Esophagus squamous epithelium (tissue), 5 donors: ENCODE measurements at places on chromosomes 5 and 9.

- no peak for DNase-seq
Observed at GRCh38 chr5:132260051-132260450, 2.6 kb downstream of the PDLIM4 start.

DNA sequence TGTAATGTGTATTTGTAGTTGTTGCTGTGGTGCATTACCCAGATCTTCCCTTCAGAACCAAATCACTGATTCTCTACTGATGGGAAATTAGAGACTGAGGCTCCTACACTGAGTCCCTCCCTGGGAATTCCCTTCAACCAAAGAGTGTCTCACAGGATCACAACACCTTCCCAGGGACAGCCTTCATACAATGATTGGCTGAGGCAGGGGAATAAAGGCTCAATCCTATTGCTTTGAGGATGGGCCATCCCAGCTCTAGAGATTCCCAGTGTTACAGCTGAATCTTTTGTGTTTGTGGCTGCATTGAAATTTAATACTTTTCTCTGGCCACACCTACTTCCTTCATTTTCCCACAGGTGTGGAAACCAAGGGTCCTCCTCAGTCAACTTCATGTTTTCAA is 96.4 kb upstream of the ELL2 start:
- DNase-seq = no peak

DNA sequence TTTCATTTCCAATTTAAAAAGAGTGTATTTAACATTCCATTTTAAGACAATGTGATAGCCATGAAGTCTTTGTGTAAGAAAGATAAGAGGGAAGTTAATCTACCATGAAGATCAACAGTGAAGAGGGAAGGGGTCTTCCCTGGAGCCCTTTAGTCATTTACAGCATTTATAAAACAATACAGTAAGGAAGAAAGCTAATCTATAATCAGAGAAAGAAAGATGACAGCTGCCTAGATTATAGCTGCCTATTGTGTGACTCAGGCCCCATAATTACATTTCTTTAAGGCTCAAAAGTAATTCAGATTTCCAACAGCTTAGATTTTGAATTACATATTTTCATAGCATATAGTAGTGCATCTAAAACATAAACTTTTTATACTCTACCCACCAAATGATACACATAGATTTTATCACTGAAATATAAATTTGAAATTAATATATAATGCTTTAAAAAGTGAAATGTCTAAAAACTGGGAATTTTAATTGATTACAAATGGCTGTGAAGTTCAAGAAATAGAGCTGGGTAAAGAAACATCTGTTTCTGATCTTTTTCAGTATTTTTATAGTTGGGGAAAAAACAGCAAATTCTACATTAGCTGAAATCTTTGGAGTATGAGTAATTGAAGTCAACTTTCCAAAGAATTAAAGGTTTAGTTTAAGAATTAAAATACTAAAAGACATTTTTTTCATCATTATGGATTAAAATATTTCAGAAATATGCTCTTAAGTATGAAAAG is 89.6 kb downstream of the RIC1 start:
- no peak for DNase-seq

DNA sequence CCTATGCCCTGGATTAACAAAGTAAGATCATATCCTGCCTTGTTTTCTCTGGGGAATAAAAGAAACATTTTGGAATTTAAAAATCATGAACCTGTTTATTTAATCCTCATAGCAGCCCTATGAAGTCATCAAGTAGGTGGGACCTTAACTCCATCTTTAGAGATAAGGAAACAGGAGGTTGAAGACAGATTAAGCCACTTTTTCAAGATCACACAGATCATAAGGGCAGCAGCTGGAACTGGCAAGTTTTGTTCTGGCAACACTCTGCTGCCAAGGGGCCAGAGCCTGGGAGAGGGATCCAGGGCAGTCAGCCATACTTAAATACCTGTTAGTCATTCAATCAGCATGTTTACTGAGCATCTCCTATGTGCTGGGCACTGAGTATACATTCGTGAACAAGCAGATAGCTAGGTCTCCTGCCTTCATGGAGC is 63.7 kb downstream of the SLC1A1 start:
- no peak for DNase-seq

DNA sequence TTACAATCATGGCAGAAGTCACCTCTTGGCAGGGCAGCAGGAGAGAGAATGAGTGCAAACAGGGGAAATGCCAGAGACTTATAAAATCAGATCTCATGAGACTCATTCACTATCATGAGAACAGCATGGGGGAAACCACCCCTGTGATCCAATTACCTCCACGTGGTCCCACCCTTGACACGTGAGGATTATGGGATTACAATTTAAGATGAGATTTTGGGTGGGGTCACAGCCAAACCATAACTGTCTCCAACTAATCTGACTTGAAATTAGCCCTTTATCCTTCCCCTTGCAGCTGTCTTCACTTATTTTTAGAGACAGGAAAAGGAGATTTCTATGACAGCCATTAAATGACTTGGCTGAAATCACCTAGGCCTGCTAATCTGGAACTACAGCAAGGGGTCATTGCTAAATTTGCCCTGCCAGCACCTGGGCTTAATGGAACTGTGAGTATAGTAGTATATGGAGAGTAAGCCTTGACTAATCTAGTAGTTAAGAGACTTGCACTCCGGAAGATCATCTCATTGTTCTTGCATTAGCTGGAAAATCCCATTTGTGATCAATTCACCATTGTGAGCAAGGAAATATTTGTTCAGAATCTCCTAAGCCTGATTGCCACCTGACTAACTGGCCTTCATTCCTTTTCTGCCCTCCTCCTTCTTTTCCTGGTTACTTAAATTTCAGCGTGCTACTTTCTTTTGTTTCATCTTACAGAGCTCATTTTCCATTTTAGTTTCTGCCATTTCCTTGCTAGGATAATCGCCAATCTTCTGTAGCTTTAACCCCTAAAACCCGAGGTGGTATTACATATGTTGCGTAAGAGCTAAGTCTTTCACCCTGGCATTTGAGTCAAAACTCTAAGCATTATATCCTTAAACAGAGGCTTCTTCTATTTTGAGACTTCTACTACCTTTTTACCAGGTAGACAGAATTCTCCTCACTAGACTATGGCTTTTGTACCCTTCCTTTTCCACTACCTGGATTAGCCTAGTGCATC is 65.3 kb upstream of the RUSC2 start:
- DNase-seq = no peak

- DNase-seq = no peak
Observed at GRCh38 chr9:33446946-33447798, at the start of gene AQP3. TSS of gene AQP3 (minus strand) at chr9:33447593. CDS start at chr9:33447530, 63 bp downstream.

- DNase-seq = no peak
Observed at GRCh38 chr9:136917902-136918301, 26.6 kb downstream of the FBXW5 start.

GRCh38 chr9:108662091-108662875 is 193.5 kb downstream of the ACTL7B start:
- DNase-seq = no peak

DNA sequence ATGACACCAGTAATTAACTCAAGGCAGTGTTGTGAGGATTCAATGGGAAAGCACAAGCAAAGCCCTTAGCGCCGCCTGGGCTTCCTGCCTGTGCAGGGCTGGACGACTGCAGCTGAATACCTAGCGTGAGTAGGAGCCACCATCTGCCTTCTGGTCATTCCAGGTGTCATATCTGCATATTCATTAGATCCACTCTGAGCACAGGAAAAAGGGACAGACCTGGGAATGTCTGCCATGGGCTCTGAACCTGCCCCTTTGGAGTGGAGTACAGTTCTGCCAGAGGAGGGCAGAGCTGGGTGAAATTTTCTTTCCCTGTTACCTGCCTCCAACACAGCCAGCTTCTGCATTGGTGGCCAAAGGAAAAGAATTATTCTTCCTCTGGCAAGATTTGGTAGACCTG is 298.8 kb downstream of the NSG2 start:
- DNase-seq = no peak

DNA sequence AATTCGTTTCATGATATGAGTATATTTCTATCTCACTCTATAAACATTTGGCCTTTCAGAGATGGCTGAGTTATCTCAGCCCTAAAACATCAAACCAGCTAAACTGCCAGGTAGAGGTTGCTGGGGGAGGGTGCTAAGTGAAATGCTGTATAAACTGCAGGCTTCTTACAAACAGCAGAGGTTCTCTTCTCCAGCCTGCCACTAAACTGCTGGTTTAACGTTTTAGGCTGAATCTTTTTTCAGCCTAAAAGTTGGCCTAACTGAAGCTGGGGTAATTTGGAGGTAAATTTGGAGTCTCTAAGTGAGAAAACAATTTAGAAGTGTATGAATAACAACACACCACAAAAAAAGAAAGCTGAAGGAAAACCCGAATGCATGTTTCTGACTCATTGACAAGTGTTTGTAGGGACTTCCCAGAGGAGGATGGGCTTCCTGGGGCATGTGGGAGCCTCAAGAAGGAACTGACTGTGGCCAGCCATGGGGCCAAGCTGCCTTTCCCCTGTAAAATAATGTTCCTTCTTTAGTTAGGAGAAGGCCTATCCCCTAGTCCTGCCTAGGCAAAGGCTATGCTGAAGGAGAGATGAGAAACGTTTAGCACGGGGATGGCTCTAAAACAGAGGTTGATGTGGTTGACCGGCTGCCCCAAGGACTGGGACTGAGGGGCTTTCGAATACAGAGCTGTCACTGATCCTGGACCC is 44.3 kb downstream of the SLC28A3 start:
- no peak for DNase-seq

DNA sequence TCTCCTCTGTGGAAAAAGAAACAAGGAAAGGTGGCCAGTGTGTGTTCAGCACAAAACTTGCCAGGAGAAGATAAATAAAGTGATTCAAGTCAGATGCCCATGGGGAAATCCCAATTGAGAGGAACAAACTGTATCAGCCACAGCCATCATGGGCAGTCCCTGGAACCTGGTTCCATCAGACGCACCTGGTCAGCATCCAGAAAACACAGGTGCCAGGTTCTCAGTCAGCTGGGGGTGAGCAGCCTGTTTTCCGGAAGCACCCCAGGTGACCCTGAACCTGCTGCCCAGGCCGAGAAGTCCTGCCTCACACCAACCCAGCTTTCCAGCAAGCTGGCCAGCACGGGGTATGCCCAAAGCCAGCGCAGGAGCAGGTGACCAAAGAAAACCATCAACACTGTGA is 30.5 kb downstream of the PTCH1 start:
- no peak for DNase-seq

DNA sequence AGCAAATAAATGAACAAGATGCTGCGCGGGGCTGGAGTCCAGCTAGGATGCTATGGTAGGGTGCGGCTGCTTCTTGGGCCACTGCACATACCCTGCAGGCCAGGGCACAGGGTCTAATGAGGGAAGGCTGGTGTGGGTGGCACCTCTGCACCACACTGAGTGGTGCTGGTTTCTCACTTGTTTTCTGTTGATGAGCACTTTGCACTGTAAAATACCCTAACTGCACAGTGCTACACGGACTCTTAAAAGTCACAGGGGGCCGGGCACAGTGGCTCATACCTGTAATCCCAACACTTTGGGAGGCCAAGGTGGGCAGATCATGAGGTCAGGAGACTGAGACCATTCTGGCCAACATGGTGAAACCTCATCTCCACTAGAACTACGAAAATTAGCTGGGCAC is 52.7 kb upstream of the DMRT1 start:
- no peak for DNase-seq

GRCh38 chr9:108310202-108310601 is 545.6 kb downstream of the ACTL7B start:
- DNase-seq = no peak

GRCh38 chr5:114839360-114839759 is 330.3 kb downstream of the TRIM36 start:
- DNase-seq = no peak

GRCh38 chr9:98522487-98522886 is 186.2 kb downstream of the GABBR2 start:
- DNase-seq = no peak

GRCh38 chr5:125700380-125700861 is 722.8 kb upstream of the GRAMD2B start:
- DNase-seq = no peak

DNA sequence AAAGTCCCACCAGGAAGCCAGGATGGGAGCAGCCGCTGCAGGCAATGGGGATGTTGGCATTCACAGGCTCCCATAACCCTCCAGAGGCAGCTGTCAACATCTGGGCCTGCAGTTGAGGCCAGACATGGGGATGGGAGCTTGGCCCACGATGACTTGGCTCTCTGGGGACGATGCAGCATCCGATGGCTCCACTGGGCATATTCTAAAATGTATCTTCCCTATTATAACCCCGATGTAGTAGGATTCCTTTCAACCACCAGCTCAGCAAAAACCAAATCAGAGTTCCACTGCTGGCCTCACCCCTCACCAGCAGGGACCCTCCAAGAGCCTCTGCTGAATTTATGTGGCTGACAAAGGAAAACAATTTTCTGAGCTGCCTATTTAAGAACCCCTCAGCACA is 7.1 kb downstream of the SPRY4 start:
- no peak for DNase-seq

DNA sequence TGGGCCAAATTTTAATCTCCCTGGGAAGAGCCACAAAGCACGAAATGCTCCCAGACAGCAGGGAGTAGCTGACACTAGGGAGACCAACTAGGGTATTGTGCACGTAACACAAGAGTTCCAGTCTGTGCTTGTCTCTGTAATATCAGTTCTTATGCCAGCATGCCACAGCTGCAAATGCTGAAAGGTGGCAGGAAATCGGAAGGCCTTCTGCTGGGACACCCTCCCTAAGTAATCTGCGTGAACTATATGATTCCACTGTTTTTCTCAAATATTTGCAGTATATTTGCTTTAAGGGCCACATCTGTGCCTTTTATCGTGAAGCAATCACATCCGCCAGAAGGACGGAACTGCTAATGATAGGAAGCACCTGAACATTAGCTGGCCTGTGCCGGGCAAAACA is 12.6 kb downstream of the VLDLR start:
- no peak for DNase-seq

DNA sequence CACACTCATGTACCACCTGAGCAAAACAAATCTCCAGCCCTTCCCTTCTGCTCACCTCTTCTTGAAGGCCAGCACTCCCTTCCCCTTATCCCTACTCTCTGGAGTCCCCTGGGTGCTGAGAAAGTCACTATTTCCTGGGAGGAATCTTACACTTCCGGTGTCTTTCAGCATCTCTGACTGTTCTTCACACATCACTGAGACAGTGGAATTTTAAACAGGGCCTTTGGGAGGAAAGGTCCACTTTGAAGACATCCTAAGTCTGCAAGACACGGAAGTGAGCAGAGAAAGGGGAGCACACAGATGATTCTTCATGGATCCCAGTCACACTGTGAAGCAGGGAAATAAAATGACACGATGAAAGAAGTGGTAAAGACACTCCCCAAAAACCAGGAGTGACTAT is 25.6 kb downstream of the FRMD3 start:
- no peak for DNase-seq
